ENCODE measurements at places on chromosomes 6 and 20.

GRCh38 chr20:45293041-45294002, 13.3 kb upstream of the RBPJL start:
- DNase-seq = peak; percentile 93

GRCh38 chr20:44603327-44603726, 20.9 kb downstream of the PKIG start:
- peak; percentile 9 for DNase-seq

GRCh38 chr20:1935696-1936366, 40.6 kb downstream of the SIRPA start:
- peak; percentile 72 for DNase-seq

GRCh38 chr6:75623491-75623890, 21.8 kb downstream of the SENP6 start:
- no peak for DNase-seq

GRCh38 chr20:25470045-25470444, 62.6 kb downstream of the GINS1 start:
- no peak for DNase-seq

DNA sequence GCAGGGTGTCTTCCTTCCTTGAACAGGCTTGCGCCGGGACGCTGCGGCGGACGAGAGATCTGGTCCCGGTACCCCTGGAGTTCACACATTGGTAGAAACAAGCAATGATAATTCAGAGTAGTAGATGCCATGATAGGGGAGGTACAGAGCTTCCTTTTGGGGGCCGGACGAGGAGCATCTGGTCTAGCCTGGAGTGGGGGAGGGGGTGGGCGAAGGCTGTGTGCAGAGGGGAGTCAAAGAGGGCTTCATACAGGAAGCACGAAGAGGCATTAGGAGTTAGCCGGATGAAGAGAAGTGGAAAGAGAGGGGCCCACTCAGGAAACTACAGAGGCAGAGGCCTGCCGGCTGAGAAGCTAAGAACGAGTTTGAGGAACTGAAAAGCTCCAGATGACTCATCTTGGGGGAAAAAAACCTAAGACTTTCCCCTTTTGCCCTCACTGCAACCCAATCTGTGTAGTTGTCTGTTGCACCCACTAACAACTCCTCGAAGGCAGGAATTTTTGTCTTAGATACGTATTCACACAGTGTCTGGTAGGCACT, 611 bp downstream of the CNPY3 start:
- DNase-seq = no peak

- no peak for DNase-seq
Measured at GRCh38 chr20:56414842-56415765, 3.0 kb downstream of the CASS4 start.

DNA sequence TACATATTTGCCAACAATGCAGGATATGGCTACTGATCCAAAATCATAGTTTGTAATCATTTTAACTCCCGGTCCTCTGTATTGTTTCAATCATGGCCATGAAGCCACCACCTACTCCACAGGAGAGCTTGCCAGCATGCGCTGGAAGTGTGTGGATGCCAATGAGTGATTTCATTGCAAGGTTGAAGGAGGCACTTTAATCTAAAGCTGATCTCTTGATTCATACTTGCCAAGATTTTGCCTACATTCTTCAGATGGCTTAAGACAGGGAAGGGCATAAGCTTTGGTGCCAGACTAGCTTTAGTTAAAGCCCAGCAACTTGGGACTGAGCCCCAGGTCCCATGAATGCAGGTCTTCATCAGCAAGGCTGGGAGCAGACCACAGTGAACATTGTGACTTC, 58.8 kb downstream of the TPD52L1 start:
- DNase-seq = no peak

DNA sequence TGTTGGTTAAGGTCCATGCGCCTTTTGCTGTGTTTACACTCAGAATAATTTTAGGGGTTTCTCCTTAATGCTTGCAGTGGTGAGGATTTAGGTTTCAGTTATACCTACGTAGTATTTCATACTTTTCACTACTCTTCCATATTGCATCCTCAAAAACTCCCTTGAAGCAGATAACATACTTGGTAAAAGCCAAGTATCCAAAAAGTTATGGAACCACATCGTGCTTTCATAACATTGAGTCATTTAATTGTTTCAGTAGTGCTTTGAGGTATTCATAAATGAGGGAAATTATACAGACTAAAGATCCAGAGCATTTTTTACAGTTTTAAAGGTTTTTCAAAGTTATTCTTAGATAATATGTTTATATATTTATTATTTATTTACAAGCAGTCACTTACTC, 4.0 kb upstream of the ATXN1 start:
- no peak for DNase-seq

GRCh38 chr6:158819977-158820622, 932 bp upstream of the EZR start:
- no peak for DNase-seq

- no peak for DNase-seq
Measured at GRCh38 chr6:135006386-135006914, 48.2 kb downstream of the HBS1L start.

GRCh38 chr20:17594443-17594842, 24.6 kb downstream of the DSTN start:
- no peak for DNase-seq

- DNase-seq = no peak
Measured at GRCh38 chr20:57630061-57630460, 9.8 kb upstream of the ZBP1 start.

DNA sequence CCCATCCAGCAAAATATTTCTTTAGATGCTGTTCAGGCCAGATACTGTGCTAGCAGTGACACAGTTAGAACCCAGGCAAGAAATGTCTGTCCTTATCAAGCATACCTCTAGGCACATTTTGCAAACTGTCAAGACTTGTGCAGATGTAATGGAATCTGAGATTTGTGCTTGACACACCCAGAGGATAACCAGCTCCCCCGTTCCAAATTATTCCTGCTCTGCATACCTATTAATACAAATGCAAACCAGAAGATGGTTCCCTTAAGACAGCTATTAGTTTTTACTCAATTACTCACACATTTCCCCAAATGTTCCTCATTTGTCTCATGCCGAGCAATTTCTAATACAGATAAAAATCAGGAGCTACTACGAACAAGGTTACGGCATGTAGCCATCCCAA, 40.4 kb downstream of the ATXN1 start:
- DNase-seq = no peak

- DNase-seq = no peak
Measured at GRCh38 chr6:133070410-133071043, 170.6 kb upstream of the EYA4 start.

GRCh38 chr6:16921399-16922110, 160.3 kb upstream of the ATXN1 start:
- DNase-seq = no peak

DNA sequence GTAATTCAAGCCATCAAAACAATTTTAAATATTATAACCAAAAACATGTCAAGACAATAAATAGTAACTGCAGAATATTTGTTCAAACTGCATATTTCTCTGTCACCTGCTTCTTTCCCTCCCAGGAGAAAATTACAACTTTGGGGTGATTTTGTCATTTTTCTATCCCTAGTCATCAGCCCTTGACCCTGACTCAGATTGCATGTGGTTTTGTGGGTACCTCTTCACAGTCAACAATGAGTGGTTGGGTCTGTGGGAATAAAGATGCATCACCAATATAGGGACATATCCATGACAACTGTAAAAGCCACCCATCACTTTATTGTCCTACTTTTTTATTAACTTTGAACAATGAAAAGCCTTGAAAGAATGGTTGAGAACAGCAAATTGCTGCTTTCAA, 7.3 kb downstream of the COL10A1 start:
- no peak for DNase-seq

DNA sequence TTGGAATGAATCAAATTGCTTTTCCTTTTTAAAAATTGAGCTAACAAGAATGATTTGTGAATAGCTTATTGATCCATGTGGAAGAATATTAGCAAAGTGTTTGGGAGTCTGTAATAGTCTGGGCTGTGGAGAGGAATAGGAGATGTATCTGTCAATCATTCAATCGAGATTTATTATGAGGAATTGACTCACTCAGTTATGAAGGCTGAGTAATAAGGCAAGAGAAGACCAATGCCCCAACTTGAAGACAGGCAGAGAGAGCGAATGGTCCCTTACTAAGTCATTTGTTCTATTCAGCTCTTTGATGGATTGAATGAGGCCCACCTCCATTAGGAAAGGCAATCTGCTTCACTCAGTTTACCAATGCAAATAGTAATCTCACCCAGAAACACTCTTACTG, 403.0 kb downstream of the CD83 start:
- no peak for DNase-seq

GRCh38 chr6:131101911-131102680, 33.2 kb upstream of the AKAP7 start:
- no peak for DNase-seq

DNA sequence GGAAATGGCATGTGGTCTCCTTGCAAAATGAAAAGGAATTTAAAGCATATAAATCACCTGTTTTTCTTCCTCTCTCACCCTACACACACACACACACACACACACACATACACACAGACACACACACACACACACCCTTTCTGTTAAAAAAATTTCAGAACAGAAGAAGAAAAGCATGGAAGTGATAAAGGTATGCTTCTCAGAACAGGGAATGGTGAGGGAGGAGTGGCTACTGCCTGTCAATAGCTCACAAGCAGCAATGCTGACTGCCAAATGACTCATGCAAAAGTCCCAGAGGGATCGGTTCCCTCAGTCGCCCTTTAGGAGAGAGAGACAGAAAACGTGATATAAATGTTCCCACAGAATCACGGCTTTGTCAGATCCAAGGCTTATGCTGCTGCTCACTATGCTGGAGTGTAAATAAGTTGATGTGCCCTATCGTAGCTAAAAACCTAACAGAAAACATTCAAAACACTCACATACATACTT, 102.6 kb downstream of the IBTK start:
- no peak for DNase-seq

- DNase-seq = peak; percentile 86
Measured at GRCh38 chr20:38152621-38153221, 12.3 kb downstream of the TGM2 start.

All from suprapubic skin (tissue), 4 donors.